Adrenal gland (tissue), 19 donors: ENCODE measurements at places on chromosomes 11 and 22. TPM values are rescaled to one million over a fixed set of nuclear protein-coding genes. Genes with fewer than 3 reads are reported as not detected.

The ADM2 gene
- total RNA-seq: 0.14 TPM

DNA sequence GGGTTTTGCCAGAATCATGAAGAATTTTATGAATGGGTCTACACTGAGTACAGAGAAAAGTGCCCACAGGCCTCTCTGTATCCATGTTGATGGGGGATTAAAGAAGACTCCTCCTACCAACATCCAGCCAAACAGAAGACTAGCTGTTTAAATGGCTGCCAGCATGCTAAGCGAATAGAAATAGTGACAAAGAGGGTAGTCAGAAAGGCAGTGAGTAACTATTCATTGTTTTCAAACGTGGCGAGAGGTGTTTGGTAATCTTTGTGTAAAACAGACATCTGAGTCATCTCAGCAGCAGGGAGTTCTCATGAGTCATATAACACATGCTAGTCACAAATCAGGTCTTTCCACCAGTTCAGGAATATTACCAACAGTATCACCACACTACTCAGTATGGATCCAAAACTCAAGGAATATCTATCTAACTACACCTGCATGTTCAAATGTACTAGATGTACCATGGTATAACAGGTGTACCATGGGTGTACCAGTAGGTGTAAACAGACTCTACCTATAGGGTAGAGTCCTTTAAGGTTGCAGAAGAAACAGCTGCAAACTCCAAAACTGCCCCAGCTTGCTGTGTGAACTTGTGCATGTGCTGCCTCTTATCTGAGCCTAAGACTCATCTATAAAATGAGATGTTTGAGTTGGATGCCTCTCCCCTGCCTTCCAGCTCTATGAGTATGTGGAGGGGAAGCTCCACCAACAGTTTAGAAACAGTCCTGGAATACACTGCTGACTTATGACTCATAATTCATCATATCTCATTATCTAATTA lies 82.0 kb downstream of the SLC1A2 start:
- H3K4me1 ChIP-seq: no peaks in the 10 kb centered on the region
- no peaks in the 10 kb centered on the region for H3K27me3 ChIP-seq
- H3K36me3 ChIP-seq: no peaks in the 10 kb centered on the region
- DNase-seq: no peak

- H3K4me3 ChIP-seq: no peak overlapping the region
- no peaks in the 10 kb centered on the region for H3K27me3 ChIP-seq
- H3K36me3 ChIP-seq: peaks cover 27% of the 10 kb centered on the region
- H3K4me1 ChIP-seq: peaks cover 30% of the 10 kb centered on the region
- H3K27ac ChIP-seq: no peak overlapping the region
- no peak for DNase-seq
Measured at GRCh38 chr11:65579291-65579690, 3.4 kb downstream of the EHBP1L1 start.

- H3K27ac ChIP-seq: no peak overlapping the region
- DNase-seq: no peak
- no peaks in the 10 kb centered on the region for H3K36me3 ChIP-seq
Measured at GRCh38 chr11:130150790-130151189, 8.8 kb upstream of the ST14 start.

GRCh38 chr22:30474683-30475424 lies 3.0 kb upstream of the SEC14L3 start:
- H3K4me3 ChIP-seq: no peak overlapping the region
- no peak overlapping the region for H3K27ac ChIP-seq
- no peaks in the 10 kb centered on the region for H3K36me3 ChIP-seq
- DNase-seq: no peak

DNA sequence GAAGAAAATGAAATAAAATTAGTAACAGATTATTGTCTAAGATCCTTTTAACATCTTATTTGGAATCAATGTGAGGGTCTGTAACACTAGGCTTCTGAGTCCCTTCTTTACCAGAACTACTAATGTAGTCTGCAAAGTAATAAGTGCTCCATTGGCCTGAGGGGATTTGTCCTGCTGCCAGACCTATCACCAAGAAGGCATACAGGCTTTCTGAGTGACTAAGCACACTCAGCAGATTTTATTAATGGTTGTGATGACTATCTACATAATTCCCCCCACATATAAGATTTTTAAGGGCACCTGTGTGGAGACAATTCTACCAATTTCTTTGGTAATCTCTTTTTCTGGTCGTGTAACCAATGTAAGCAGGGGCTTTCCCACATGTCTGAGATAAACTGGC lies 365.0 kb upstream of the FAT3 start:
- H3K4me3 ChIP-seq: no peak overlapping the region
- no peaks in the 10 kb centered on the region for H3K27me3 ChIP-seq
- no peak for DNase-seq
- no peaks in the 10 kb centered on the region for H3K36me3 ChIP-seq
- no peaks in the 10 kb centered on the region for H3K4me1 ChIP-seq

DNA sequence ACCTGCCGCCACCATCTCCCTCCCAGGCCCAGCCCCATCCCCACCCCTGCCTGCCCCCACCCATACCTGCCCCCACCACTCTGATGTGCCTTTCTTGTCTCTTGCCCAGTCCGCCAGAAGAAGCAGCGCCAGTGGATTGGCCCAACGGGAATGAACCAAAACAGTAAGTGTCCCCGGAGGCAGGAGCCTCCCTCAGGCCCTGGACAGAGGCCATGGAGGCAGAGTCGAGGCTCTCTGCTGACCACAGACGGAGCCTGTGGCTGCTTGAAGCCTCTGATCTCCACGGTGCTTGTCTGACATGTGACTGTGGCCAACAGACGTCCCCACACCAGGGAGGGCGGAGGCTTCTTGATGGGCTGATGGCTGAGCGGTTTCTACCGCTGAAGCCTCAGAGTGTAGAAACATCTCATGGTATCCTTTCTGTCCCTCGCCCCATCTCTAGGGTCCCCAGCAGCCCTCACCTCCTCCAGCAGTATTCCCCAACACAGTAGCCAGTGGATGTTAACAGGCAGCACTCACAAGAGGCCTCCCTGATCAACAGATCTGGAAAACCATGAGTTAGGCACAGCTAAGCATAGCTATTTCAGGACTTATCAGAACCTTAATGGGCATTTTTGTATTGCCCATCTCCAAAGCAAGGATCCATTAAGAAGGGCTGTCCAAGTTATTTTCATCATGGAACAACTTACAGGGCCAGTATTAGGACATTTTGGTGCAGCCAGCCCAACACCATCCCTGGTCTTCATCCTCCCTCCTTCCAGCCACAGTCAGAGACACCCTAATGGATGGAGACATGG lies 21.7 kb downstream of the CD5 start:
- no peak overlapping the region for H3K27ac ChIP-seq
- peaks cover 6% of the 10 kb centered on the region for H3K4me1 ChIP-seq
- no peaks in the 10 kb centered on the region for H3K27me3 ChIP-seq
- no peak overlapping the region for H3K4me3 ChIP-seq

DNA sequence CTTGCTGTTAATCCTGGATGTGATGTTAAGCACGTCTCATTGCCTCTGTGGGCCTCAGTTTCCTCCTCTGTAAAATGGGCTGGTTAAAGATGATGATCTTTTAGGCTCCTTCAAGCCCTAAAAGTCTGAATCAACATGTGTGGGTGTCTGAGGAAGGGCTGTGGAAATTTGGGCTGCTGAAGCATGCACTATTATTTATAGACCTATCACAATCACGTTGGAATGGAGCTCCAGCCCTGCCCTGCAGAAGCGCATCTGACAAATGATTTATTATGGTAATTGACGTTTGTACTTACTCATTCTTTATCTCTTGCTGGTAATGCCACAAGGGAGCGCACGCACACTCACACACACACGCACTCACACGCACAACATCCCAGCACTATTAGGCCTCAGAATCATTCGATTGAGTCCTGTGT lies 20.4 kb downstream of the P2RX3 start:
- no peak overlapping the region for H3K27ac ChIP-seq
- no peaks in the 10 kb centered on the region for H3K4me1 ChIP-seq
- DNase-seq: no peak
- no peak overlapping the region for H3K4me3 ChIP-seq

DNA sequence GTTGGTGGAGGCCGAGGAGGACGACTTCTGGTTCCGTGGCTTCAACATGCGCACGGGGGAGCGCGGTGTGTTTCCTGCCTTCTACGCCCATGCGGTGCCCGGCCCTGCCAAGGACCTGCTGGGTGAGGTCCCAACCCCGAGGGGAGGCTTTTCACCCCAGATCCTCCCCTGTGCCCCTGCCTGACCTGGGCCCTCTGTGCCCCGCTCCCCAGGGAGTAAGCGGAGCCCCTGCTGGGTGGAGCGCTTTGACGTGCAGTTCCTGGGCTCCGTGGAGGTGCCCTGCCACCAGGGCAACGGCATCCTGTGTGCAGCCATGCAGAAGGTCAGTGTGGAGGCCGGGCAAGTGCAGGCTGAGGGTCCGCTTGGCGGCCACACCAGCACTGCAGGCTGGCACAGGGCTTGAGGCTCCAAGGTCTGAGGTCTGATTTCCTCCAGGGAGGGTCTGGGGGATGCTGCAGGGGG lies 5.1 kb downstream of the MAPK8IP2 start:
- H3K36me3 ChIP-seq: peaks cover 14% of the 10 kb centered on the region
- no peak overlapping the region for H3K27ac ChIP-seq
- H3K4me1 ChIP-seq: no peaks in the 10 kb centered on the region
- peaks cover 6% of the 10 kb centered on the region for H3K27me3 ChIP-seq
- no peak overlapping the region for H3K4me3 ChIP-seq

GRCh38 chr11:31875866-31876560 lies 64.9 kb upstream of the PAX6 start:
- H3K4me1 ChIP-seq: no peaks in the 10 kb centered on the region
- DNase-seq: no peak

GRCh38 chr11:15180212-15180792 lies 65.6 kb downstream of the INSC start:
- no peaks in the 10 kb centered on the region for H3K36me3 ChIP-seq
- H3K27me3 ChIP-seq: no peaks in the 10 kb centered on the region
- no peak overlapping the region for H3K27ac ChIP-seq
- H3K4me3 ChIP-seq: no peak overlapping the region
- DNase-seq: no peak
- H3K4me1 ChIP-seq: no peaks in the 10 kb centered on the region

- no peak overlapping the region for H3K4me3 ChIP-seq
- no peak overlapping the region for H3K27ac ChIP-seq
- no peaks in the 10 kb centered on the region for H3K27me3 ChIP-seq
- DNase-seq: no peak
Measured at GRCh38 chr11:36407356-36407755, 102.7 kb downstream of the TRAF6 start.

DNA sequence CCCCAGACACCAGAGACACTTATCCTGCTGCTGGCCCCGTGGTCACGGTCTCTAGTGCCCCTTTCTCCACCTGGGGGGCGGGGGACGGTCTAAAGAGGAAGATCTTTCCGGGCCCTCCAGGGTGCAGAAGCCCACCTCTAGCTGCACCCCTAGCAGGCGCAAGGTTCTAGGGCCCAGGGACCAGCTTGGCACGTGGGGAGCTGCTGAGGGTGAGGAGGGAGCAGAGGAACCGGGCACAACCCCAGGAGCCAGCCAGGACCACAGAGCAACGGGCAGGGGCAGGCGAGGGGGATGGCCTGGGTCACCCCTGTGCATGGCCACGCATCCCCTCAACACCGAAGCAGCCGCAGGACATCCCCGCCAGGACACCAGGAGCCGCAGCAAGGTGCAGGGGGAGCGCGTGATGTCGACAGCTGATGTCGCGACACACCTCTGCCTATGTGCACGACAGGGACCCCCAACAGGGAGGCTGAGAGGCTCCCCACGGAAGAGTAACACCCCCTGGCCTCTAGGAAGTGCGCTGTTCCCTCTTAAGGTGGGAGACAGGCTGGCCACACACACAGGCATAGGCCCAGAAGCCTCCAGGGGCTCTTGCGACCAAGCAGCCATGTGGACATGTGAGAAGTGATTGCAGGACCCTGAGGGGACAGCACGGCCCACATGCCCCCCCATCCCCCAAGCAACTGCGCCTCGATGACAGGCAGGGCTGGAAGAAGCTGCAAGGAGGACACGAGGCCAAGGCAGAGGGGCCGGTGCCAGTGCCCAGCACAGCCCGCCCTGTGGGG lies 5.1 kb downstream of the LRFN4 start:
- H3K4me3 ChIP-seq: no peak overlapping the region
- no peaks in the 10 kb centered on the region for H3K27me3 ChIP-seq
- no peak for DNase-seq
- no peak overlapping the region for H3K27ac ChIP-seq
- no peaks in the 10 kb centered on the region for H3K4me1 ChIP-seq
- no peaks in the 10 kb centered on the region for H3K36me3 ChIP-seq

DNA sequence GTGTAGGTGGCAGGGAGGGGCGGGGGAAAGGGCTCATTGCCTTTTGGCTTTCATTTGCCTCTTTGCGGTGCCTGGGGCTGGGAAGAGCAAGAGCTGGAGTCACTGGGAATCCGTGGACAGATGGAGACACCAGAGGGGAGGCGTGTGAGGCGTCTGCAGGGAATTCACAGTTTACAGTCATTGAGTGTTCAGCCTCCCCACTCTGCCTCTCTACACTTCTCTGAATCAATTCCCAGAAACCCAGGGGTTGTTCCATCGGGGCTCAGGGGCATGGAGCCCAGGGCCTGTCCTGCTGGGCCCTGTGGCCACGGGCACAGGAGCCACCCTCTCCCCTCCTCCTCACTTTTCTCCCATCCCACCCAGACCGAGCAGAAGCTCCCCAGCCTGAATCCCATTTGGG lies 160.5 kb upstream of the NAV2 start:
- no peak overlapping the region for H3K4me3 ChIP-seq
- no peaks in the 10 kb centered on the region for H3K4me1 ChIP-seq

The OR8G1 gene
- total RNA-seq: not detected

- no peaks in the 10 kb centered on the region for H3K4me1 ChIP-seq
- no peaks in the 10 kb centered on the region for H3K36me3 ChIP-seq
- DNase-seq: no peak
- H3K27me3 ChIP-seq: no peaks in the 10 kb centered on the region
- H3K4me3 ChIP-seq: no peak overlapping the region
- H3K27ac ChIP-seq: no peak overlapping the region
Measured at GRCh38 chr11:36427079-36427478, 83.0 kb downstream of the TRAF6 start.

- H3K4me3 ChIP-seq: no peak overlapping the region
- DNase-seq: no peak
- H3K36me3 ChIP-seq: no peaks in the 10 kb centered on the region
Measured at GRCh38 chr11:94417386-94417987, 16.3 kb upstream of the GPR83 start.

- H3K27ac ChIP-seq: no peak overlapping the region
- no peaks in the 10 kb centered on the region for H3K36me3 ChIP-seq
- no peak overlapping the region for H3K4me3 ChIP-seq
- H3K4me1 ChIP-seq: no peaks in the 10 kb centered on the region
Measured at GRCh38 chr11:62953811-62954210, 31.0 kb downstream of the SLC22A6 start.

DNA sequence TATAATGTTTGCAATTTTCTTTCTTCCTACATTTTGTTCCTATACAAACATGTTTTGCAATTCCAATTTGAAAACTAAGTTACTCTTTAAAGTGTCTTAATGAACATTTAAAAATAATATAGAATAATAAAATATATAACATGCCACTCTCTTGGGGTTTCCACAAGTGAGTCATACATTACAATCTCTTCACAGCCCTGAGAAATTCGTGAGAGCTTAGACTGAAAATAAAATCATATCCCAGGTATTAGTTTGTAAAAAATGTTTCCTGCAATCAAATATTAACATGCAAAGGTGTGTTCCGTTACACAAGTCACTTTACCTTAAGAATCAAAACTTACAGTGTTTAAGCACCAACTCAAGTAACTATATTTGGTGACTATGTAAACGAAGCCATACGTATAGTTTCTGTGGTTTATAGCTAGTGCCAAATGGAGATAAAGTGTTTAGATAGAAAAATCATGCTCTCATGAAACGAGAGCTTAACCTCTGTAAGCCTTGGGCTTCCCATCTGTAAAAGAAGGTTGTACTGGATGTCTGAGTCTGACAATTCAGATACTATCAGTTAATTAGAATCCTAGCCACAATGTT lies 253.6 kb upstream of the ANO3 start:
- no peak overlapping the region for H3K4me3 ChIP-seq
- no peak overlapping the region for H3K27ac ChIP-seq
- DNase-seq: no peak
- no peaks in the 10 kb centered on the region for H3K27me3 ChIP-seq
- no peaks in the 10 kb centered on the region for H3K36me3 ChIP-seq
